ENCODE measurements at places on chromosomes 6 and 20. TPM values are rescaled to one million over a fixed set of nuclear protein-coding genes. Genes with fewer than 3 reads are reported as not detected.

Gene MUCL3
- total RNA-seq: not detected

Gene PKIB
- total RNA-seq: not detected

Gene TMEM244
- not detected for total RNA-seq

Gene MYMX
- not detected for total RNA-seq

Gene MOG
- not detected for total RNA-seq

Gene FAM209A
- 0.33 TPM for total RNA-seq

Gene NR2E1
- not detected for total RNA-seq

Gene DOK5
- 0.19 TPM for total RNA-seq

Gene UBR2
- total RNA-seq: 20.9 TPM

Gene HTR1B
- total RNA-seq: 0.15 TPM

Gene OR2B6
- not detected for total RNA-seq

Gene CYP21A2
- total RNA-seq: not detected

Gene HSD17B8
- total RNA-seq: 0.51 TPM

Gene SLC22A16
- total RNA-seq: not detected

Gene HS3ST5
- total RNA-seq: not detected

DNA sequence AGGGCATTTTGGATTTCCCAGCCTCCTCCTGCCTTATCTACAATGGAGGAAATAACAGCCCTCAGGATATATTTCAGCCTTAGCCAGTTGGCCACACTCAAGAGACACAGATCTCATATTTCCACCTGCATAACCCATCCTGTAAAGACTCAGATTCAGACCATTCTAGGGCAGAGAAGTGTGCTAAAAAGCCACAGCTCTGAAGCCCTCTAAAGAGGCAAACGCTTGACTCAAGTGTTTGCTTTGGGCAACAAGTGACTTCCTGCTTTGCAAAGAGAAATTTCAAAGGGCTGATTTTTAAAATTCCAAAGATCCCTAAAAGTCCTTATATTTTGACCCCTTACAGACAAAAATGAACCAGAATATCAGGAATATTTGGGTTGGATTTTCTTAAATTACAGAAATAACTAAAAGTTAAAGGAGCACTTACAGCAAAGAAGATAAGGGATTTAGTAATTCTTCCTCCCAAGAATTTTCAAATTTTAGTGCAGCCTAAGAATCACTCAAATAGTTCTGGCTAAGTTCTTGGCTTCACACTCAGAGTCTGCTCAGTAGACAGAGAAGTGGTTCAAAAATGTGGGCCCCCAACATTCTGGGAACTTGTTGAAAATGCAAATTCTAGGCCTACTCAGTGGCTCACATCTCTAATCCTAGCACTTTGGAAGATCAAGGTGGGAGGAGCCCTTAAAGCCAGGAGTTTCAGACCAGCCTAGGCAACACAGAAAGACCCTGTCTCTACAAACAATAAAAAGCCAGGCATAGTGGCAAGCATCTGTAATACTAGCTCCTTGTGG is 18.9 kb upstream of the ADGRF5 start:
- no peak for DNase-seq

DNA sequence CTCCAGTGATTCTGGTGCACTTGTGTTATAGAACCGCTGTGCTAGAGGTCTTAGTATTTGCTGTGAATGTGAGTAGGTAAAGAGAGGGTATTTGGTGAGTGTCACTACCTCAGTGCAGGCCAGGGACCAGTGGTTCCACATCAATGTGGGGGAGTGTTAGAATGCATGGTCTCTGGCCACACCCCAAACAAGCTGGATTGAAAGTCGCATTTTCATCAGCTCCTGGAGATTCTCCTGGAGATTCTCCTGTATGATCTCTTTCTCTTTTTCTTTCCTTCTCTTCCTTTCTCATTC is 26.8 kb upstream of the BCAS1 start:
- DNase-seq: no peak

DNA sequence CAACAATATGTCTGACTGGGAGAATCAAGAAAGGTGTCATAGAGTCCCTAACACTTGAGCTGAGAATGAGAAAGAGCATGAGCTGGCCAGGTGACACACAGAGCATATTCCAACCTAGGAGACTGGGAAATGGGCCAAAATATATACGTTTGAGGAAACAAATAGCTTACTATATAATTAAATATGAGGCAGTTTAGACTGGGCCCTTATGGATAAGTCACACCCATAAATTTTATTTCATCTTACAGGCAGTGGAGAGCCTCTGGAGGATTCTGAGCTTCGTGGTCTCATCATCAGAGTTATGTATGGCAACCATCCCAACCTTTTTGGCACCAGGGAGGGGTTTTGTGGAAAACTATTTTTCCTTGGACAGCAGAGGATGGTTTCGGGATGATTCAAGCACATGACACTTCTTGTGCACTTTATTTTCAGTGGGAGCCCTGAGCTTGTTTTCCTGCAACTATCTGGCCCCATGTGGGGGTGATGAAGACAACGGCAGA is 12.9 kb upstream of the NQO2 start:
- peak; percentile 92 for DNase-seq

GRCh38 chr6:136647363-136647852 is 97.2 kb upstream of the MAP7 start:
- no peak for DNase-seq

- DNase-seq: no peak
These were observed 70.5 kb downstream of the ADGRG6 start for GRCh38 chr6:142372348-142372747.

- DNase-seq: no peak
These were observed 95.8 kb downstream of the CLVS2 start for GRCh38 chr6:123091896-123092271.

GRCh38 chr6:149007846-149008245 is 261.0 kb downstream of the UST start:
- DNase-seq: no peak

DNA sequence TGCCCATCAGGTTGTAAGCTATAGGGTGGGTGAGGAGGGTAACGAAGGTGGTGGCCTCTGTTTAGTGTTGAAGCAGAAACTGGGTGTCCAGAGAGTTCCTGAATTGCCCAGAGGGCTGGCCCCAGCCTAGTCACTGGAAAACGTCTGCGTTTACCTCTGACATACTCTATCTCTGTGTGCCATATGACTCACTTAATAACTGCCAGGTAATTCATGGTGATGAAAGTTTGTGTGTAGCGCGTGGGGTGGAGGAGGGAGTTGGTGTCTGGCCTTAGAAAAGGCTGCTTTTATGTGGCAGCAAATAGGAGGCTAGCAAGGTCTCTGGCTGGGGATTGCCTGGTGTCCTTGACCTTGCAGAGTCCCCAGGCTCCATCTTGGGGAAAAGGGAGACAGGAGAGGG is 47.3 kb downstream of the SLC35D3 start:
- no peak for DNase-seq

- DNase-seq: no peak
These were observed 76.8 kb upstream of the FOXP4 start for GRCh38 chr6:41469156-41470028.

DNA sequence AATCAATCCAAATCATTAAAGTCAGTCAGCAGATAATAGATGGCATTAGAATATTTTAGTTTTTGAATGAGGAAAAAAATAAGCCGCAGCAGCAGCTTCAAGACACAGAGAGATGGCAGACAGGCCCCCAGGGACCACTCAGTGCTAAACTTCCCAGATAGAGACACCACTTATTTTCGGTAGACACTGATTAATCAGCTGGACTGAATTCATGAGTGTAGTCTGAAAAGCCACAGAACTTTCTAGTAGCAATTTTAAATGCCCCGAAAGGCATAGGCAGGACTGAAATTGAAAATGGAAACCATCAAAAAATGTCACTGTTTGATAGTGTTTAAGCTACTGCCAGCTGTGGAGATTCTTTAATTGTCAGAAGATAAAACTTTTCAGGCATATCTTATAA is 3.1 kb upstream of the CLDN20 start:
- DNase-seq: no peak

DNA sequence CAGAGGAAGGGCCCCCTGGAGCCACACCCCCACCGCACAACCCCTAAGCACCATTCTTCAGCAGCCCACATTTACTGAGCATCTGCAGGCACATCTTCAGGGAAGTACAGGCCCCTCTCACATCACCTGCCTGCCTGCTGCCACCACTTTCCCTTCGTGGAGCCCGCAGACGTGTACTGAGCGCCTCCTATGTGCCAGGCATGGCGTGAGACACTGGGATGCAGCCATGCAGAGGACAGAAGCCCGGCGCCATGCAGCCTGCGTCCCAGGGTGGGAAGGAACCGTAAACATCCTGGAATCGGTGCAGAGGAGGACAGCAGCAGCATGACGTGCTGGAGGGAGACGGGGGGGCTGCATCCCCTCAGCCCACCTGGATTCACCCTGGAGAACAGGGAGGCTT is 78.1 kb downstream of the GRM4 start:
- DNase-seq: no peak

DNA sequence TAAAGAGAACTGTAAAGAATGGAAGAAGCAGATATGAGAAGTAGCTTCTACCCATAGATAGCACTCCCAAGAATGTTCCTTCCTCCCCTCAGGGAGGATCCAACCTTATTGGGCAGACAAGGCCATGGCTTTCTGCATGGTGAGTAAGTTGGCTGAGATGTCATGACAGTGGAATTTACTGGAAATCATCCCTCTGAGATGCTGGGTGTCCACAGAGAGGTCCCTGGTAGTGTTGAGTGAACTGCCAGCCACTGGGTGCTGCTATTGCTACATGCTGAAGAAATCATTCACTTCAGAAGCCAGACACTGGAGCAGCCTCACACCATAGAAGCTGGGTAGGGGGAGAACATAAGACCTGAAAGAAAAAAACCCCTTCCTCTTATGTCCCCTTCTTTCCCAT is 46.4 kb upstream of the FERMT1 start:
- peak; percentile 19 for DNase-seq

- DNase-seq: no peak
These were observed 1.0 kb downstream of the COL20A1 start for GRCh38 chr20:63293871-63294535.

DNA sequence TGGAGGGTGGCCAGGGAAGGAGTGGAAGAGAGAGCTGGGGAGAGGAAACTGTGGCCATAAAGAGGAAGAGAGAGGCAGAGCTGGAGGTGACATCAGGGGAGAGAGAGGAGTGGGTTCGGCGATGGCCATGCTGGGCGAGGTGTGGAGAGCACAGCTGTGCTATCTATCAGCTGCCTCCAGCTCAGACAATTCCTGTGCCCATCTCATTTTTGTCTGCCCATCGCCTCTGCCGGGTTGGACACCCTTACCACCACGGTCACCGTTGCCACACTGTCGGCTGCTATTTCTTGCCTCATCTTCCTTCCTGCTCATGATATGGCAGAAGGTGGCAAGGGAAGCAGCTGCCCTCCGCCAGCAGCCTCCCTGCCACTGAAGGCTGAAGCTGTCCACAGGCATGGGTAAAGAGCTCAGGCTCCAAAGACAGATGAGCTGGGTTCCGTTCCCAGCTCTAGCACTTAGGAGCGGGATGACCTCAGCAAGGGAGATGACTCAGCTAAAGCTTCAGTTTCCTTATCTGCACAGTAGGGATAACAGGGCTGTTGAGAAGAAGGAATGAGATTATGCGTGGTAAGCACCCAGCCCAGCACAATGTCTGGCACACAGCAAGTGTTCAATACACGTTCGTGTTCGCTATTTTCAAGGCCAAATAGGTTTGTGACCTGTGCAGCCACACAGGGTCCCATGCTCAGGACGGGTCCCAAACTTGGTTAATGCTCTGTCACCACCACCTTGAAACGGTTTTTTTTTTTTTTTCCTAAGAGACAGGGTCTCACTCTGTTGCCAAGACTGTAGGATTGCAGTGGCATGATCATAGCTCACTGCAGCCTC is 21.9 kb upstream of the TAF8 start:
- no peak for DNase-seq

DNA sequence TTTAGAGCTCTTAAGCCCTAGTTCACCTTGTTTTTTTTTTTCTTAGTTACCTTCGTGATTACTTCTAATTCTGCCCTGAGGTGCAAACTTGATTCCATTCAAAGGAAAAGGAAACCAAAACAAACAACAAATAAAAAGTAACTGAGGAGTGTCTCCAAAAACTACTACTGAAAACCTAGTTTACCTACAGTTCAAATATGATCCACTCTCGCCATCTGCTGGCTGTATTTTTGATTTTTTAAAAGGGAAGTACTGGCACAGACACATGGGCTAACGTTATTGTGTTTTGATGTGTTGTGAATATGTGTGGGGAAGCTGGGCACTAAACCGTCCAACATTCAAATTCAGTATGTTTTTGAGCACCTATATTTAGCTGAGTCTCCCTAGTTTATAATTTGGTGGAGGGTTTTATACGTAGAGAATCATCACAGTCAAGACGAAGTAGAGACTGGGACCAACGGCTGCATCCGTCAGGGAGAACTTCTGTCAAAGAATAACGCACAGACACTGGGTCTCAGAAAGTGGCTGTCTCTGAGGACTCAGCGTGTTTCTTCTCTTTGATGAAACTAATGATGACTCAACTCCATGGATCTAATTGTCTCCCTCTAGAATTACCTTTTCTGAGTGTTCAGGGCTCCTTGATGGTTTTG is 373.5 kb upstream of the BTBD3 start:
- DNase-seq: peak; percentile 64

- DNase-seq: no peak
These were observed 6.1 kb downstream of the KLHL31 start for GRCh38 chr6:53659458-53659857.

GRCh38 chr6:130029163-130029562 is 10.8 kb downstream of the L3MBTL3 start:
- no peak for DNase-seq

GRCh38 chr6:157382821-157383220 is 1.8 kb downstream of the ZDHHC14 start:
- no peak for DNase-seq

GRCh38 chr6:38169221-38169976 is 349.9 kb downstream of the ZFAND3 start:
- DNase-seq: no peak

DNA sequence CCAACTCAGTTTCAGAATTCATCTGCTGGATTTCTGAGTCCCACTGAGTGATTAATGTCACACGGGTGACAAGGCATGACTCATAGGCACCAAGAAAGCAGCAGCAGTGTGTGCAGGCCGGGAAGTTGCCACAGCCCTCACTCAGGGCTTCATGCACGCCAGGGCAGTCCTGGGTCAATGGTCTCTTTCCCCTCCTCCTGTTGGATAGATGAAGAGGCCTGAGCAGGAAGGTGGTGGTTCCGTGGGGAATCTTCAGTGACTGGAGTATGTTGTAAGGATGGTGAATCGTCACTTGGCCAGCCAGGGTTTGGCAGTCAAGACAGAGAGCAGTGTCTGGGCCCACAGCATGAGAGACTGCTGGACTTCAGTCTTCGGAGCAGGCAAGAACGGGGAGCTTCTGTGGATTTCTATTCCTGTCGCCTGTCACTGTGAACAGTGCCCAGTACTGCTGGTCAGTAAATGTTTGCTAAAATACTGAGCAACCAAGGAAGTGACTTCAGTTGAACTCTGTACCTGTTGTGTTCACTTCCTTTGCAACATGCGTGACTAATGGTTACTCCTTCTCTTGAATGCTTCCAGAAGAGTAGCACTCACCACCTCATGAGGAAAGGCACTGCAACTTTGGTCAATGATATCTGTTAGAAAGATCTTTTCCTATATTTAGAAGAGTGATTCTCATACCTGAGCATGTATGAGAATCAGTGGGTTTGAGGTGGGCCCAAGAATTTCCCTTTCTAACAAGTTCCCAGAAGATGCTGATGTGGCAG is 62.0 kb upstream of the CD93 start:
- DNase-seq: peak; percentile 71
